ENCODE measurements at places on chromosomes 2 and 18.

DNA sequence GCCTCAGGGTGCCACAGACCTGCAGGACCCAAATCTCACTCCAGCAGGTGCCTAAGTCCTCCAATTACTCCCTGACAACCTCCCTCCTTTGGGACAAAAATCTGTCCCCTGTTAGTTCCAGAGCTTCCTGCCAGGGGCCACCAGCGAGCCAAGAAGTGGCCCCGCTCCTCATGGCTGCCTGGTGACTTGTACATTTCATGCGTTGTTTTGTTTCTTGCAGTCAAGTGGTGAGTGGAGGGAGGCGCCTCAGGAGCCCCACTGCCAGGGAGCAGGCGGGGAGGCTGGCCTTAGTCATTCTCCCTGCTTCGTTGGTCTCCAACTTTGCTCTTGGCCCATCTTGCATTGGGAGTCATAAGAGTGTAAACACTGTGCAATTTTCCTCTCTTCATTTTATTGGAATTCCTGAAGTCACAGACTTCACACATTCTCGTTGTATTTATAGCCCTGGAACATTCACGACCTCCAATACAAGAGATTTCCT is 81.3 kb downstream of the KCNF1 start:
- DNase-seq: no peak

DNA sequence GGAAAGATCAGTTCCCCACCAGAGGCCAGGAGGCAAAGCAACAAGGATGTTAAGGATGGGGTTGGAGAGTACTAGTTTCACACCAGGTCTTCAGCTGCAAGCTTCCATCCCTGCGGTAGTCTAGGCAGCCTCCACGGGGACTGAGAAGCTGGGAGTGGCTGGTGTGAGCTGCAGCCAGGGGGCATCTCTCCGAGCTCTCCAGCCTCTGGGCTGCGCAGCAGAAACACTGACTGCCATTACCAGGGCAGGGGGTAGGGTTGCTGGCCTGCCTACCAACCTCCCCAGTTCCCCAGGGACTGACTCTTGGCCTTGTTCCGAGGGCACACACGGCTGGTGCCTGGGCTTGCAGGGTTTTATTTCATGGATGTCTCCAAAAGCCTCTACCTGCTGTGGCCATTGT is 15.9 kb downstream of the GATA6 start:
- no peak for DNase-seq

GRCh38 chr18:79457652-79458051 is 61.9 kb downstream of the NFATC1 start:
- no peak for DNase-seq

DNA sequence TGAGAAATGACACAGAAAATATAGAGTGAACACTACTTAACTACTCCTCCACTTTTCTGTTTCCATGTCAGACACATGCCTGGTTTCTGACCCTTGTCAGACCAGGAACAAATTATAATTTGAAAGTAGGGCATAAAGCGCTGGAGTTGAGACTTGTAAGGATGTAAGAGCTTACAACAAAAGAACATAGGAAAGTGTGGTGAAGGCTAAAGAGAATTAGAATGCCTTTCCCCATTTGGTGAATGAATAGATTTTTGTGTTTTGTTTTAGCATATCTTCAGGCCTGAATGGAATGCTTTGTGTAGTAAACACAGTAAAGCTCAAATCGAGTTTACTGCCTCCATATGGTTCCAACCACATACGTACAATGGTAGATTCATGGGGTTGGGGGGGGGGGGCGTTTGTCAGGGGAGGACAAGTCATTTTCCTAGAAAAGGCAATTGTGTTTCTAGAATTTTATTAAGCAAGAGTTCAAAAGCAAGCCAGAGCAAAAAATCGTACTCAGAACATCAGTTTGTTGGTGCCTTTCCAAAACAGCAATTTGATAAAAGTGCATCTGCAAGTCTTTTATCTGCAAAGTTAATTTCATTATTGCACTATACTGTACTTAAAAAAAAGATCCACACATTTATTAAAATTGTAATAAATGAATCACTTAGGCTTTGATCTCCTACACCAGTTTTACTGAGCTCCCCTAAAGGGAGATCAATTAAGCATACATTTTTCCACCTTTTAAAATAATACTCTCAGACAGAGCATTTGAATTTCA is 30.9 kb downstream of the NRXN1 start:
- no peak for DNase-seq

- DNase-seq: no peak
Observed at GRCh38 chr2:222445227-222445626, 20.9 kb downstream of the SGPP2 start.

- no peak for DNase-seq
Observed at GRCh38 chr2:230457073-230457768, 41.2 kb downstream of the SP100 start.

DNA sequence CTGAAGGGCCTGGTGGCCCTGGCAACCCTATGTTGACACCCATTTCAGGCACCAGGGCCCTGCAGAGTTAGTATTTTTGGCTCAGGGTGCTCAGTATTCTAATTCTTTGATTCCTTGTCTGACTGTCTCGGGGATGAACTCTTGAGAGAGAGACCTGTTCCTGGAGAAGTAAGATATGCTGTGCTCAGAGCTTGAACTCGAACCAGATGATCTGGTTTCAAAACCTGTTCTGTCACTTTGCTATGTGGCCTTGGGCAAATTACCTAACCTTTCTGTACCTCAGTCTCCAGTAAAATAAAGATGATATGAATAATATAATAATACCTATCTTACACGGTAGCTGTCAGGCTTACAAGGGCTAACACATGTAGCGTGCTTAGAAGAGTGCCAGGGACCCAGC is 294.2 kb downstream of the DYSF start:
- no peak for DNase-seq

GRCh38 chr2:204881655-204882054 is 336.4 kb downstream of the PARD3B start:
- no peak for DNase-seq

DNA sequence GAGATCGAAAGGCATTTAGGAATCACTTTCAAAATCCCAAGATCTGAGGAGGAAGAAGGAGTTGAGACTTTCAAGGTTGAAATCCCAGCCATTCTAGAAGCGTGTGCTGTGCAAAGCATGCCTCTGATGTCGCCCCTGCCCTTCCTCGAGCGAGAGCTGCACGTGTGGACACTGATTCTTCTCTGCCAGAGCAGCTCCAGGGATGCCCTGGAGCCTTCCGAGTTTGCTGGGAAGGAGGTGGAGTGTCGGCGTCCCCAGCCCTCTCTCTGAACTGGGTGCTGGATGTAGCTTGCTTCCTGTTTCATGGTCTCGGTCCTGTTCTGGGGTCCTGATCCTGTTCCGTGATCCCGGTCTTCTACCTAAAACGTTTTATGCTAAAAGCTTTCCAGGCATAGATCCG is 76.1 kb downstream of the TWIST2 start:
- DNase-seq: no peak

DNA sequence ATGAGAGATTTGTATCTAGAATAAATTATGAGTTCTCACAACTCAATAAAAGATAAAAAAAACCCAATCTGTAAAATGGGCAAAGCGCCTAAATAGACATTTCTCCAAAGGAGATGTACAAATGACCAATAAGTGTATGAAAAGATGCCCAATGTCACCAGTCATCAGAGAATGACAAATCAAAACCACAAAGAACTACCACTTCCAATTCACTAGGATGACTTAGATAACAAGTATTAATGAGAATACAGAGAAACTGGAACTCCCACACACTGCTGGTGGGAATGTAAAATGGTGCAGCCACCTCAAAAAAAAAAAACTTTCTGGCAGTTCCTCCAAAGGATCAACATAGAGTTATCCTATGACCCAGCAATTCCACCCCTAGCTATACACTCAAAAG is 17.4 kb upstream of the COL6A3 start:
- no peak for DNase-seq

- no peak for DNase-seq
Observed at GRCh38 chr2:134109725-134110124, 144.1 kb upstream of the MGAT5 start.

GRCh38 chr2:95700519-95700918 is 108.7 kb downstream of the TRIM43 start:
- no peak for DNase-seq

- DNase-seq: no peak
Observed at GRCh38 chr2:241041589-241042158, 43.3 kb downstream of the SNED1 start.

DNA sequence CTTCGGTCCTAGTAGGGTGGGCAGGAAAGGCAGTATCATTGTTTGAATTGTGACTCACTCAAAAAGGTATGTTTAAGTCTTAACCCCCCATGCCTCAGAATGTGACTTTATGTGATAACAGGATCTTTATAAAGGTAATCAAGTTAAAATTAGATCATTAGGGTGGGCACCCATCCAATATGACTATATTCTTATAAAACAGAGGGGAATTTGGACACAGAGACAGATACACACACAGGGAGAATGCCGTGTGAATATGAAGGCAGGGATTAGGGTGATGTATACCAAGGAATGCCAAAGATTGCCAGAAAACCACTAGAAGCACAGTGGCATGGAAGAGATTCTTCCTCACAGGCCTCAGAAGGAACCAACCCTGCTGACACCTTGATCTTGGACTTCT is 281.8 kb downstream of the CLIP4 start:
- DNase-seq: no peak

GRCh38 chr2:70990216-70990615 is 4.5 kb downstream of the TEX261 start:
- DNase-seq: no peak

DNA sequence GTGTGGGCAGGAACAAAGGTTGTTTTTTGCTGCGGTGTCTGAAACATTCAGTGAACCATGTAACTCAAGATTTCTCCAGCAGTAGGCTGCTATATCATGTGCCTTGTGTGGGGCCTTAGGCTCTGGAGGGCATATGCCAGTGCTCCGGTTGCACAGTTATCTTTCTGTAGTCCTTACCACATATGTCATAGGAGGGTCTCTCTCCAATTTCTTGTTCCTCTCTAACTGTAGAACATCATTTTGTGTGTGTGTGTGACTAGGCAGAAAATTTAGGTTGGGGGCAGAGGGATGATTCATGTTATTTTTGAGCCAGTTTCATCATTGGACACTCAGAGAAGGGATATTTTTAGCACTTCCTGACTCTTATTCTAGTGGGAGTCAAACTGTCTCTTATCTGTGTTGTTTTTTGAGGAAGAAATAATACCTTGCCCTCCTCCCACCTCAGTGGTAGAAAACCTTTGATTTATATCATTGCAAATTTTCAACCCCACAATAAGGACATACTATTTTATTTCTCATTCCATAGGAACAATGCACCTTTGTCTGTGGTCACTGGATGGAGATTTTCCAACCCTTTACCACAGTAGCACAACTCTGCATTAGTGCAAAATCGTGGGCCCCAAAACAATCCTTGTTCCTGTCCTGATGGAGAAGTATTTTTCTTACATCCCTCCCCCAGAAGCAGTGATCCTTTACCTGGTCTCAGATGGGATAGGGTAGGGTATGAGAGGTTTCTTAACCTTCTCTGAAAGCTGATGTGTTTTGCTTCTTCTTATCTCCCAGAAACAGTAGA is 113.9 kb downstream of the CCDC74A start:
- DNase-seq: no peak

- DNase-seq: no peak
Observed at GRCh38 chr2:163375472-163375871, 360.3 kb downstream of the FIGN start.

DNA sequence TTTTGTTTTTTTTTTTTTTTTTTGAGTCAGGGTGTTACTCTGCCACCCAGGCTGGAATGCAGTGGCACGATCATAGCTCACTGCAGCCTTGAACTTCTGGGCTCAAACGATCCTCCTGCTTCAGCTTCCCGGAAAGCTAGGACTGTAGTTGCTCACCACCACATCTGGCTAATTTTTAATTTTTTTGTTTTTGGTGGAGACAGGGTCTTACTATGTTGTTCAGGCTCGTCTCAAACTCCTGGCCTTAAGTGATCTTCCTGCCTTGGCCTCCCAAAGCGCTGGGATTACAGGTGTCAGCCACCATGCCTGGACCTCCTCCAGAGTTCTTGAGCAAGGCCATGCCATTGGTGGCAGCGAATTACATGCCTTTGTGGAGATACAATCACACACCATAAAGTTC is 35.2 kb downstream of the ASB1 start:
- DNase-seq: no peak

GRCh38 chr2:48419884-48420511 is 110.0 kb upstream of the STON1 start:
- DNase-seq: no peak

- no peak for DNase-seq
Observed at GRCh38 chr2:191983186-191983585, 136.3 kb upstream of the CAVIN2 start.

- DNase-seq: no peak
Observed at GRCh38 chr18:11322716-11323115, 173.3 kb upstream of the PIEZO2 start.

DNA sequence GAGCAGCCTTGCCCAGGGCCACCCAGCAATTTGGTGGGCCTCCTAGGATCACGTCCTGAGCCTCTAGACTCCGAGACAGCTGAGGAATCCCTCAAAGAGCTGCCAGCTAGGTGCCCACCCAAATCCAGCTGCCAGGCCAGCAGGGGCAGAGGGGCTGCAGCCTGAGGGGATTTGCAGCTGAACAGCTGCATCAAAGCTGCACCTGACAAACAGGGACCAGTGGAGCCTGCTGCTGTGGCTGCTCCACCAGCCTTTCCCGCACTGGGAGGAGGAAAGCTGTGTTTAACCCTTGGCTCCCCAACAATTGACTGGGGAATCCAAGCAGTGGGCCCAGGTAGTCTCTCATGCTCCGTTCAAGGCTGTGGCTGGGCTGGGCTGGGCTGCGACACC is 8.2 kb downstream of the ADRA2B start:
- no peak for DNase-seq

- no peak for DNase-seq
Observed at GRCh38 chr2:26506279-26506678, 28.4 kb upstream of the OTOF start.

- DNase-seq: no peak
Observed at GRCh38 chr2:180943275-180943674, 37.1 kb upstream of the UBE2E3 start.

DNA sequence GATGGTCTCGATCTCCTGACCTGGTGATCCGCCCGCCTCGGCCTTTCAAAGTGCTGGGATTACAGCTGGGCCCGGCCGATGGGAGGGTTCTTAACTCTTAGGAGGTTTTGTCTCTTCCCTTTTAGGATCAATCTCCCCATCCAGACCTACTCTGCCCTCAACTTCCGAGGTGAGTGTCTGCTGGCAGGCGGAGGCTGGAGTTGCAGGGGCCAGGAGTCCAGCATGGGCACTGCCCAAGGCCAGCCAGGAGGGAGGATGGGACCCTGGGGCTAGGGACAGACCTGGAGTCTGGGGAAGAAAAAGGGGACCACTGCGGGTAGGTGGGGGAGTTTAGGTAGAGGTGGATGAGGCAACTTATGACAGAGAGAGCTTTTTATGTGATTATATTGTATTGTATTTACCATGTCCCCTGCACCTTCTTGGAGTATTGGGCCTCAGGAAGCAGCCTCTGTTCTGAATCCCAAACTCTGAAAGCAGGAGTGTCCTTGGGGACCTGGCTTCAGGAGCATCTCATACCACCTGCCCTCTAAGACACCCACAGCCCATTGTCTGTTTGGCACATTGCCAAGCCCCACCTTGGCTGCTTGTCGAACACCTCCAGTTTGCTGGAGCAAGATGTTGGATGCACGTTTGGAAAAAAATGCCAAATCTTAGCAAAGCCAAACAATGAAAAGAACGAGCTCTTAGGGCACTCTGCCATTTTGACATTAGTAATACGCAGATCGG is 5.6 kb downstream of the DES start:
- DNase-seq: no peak

- DNase-seq: no peak
Observed at GRCh38 chr2:73614105-73614504, 28.1 kb downstream of the NAT8 start.

- no peak for DNase-seq
Observed at GRCh38 chr2:238802957-238803356, 44.9 kb upstream of the TWIST2 start.

- no peak for DNase-seq
Observed at GRCh38 chr2:22521620-22522019, 863.4 kb upstream of the KLHL29 start.

Data from activated T-helper 1 cell treated with anti-CD3 and anti-CD28 coated beads, Interleukin-2, amount 50 U/mL, for 16 hours (primary cell).